Activated CD8-positive, alpha-beta memory T cell treated with anti-CD3 and anti-CD28 coated beads for 24 hours (primary cell): ENCODE measurements at places on chromosomes 2 and 18.

- DNase-seq = no peak
These were observed 4.0 kb upstream of the NOP58 start for GRCh38 chr2:202261531-202261930.

DNA sequence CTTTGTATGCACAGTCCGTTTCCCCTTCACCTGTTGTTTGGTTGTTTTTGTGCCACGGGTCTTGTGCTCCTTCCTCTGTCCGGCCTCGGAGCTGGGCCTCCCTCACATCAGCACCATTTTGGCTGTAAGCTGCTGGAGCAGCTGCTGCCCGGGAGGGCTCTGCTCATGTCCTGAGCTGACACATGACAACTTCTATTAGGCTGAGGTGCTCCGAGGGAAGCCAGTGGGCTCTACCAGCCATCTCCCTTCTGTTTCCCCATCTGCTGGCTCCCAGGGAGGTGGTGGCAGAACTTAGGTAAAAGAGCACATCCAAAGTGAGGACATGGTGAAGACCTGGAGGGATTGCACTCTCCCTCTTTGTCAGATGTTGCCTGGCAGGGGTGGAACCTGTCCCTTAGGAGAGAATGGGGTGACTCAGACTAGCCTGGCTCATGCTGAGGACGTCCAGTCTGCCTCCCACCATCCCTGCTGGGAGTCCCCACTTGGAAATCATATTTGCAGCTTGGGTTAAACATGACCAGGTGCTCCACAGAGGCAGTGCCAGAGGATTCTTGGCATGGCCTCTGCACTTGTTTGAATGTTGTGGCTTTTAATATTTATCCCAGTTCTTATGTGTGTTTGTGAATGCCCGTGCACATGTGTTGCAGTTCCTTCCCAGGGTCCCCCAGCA lies 49.8 kb upstream of the TNP1 start:
- no peak for DNase-seq

- DNase-seq = no peak
These were observed 1278.4 kb upstream of the PIK3C3 start for GRCh38 chr18:40676668-40677067.

DNA sequence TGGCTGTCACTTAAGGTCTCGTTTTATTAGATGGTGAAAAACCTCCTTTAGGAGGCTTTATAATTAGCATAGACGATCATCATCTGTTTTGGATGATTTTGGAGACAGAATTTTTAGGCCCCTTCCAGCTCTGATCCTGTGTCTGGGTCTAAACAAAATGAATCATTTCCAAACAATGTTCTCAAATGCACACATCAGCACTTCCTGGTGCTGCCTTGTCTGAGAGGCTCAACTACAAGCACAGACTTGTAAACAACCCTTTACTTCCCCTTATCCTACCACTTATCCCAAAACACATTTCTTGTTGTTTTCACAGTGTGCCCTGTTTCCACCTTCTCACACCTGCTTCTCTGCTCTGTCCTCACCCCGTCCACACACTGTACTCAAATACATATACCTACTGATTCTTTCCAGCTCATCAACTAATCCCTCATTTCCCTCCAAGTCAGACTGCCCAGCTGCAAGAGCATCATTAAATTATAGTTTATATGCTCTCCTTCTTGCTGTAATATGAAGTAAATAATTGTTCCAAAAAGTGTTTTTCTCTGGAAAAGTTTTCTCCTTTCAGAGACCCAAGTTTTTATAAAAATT lies 71.2 kb upstream of the COL3A1 start:
- no peak for DNase-seq

DNA sequence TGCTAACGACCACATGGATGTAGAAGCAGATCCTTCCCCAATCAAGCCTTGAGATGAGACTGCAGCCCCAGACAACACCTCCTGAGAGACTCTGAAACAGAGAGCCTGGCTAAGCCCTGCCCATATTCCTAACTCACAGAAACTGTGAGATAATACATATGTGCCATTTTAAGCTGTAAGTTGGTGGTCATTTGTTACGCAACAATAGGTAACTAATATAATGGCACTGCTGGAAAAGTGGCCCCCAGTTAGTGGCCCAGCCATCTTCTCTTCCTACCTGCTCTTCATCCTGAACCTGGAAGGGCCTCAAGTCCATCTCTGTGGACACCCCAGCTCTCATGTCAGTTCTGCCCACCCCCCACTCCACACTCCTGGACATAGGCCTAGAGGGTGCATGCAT lies 144.0 kb downstream of the TMEM17 start:
- no peak for DNase-seq

- no peak for DNase-seq
These were observed 692.9 kb upstream of the HS6ST1 start for GRCh38 chr2:129011466-129012061.
